CD4-positive, alpha-beta memory T cell (primary cell): ENCODE measurements at places on chromosomes 12 and 14. TPM values are rescaled to one million over a fixed set of nuclear protein-coding genes. Genes with fewer than 3 reads are reported as not detected.

- H3K27me3 ChIP-seq = no peaks in the 10 kb centered on the region
- peak overlapping the region; percentile 97 for H3K4me3 ChIP-seq
- H3K36me3 ChIP-seq = no peaks in the 10 kb centered on the region
- DNase-seq = peak; percentile 74
These were observed 900 bp downstream of the C2CD5 start for GRCh38 chr12:22543246-22544037.

- no peaks in the 10 kb centered on the region for H3K36me3 ChIP-seq
- no peaks in the 10 kb centered on the region for H3K27me3 ChIP-seq
- H3K27ac ChIP-seq = no peak within 1 kb of the TSS
- DNase-seq = no peak
These were observed at the start of gene LUM for GRCh38 chr12:91111366-91112325. Gene LUM, minus strand, starts transcription at chr12:91111494. Its CDS starts 2,515 bp downstream, at chr12:91108979.

GRCh38 chr14:59332727-59333126 lies 132.5 kb downstream of the GPR135 start:
- DNase-seq = no peak
- H3K4me1 ChIP-seq = no peaks in the 10 kb centered on the region
- H3K27ac ChIP-seq = no peak overlapping the region
- peaks cover 4% of the 10 kb centered on the region for H3K36me3 ChIP-seq

DNA sequence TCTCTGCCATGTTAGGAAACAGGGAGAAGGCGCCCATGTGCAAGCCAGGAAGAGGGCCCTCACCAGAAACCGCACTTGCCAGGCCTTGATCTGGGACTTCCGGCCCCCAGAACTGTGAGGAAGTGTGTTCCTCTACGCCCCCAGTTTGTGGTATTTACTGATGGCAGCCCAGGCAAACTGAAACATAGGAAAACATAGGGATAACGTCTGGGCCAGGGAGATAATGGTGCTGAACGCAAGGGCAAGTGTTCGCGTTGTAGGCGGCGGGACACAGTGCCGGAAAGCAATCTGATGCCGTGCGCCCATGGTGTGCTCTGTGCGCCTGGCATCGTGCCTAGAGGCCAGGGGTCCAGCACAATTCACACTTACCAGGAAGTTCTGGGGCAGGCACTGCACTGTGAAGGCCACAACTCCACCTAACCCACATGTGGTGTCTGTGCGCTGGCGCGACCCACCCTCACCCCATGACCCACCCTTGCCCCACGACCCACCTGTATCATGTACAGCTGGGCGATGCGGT lies 53.6 kb downstream of the ARL6IP4 start:
- no peaks in the 10 kb centered on the region for H3K27me3 ChIP-seq
- no peak overlapping the region for H3K4me3 ChIP-seq
- H3K4me1 ChIP-seq = peaks cover 9% of the 10 kb centered on the region
- no peak for DNase-seq
- H3K27ac ChIP-seq = no peak overlapping the region

DNA sequence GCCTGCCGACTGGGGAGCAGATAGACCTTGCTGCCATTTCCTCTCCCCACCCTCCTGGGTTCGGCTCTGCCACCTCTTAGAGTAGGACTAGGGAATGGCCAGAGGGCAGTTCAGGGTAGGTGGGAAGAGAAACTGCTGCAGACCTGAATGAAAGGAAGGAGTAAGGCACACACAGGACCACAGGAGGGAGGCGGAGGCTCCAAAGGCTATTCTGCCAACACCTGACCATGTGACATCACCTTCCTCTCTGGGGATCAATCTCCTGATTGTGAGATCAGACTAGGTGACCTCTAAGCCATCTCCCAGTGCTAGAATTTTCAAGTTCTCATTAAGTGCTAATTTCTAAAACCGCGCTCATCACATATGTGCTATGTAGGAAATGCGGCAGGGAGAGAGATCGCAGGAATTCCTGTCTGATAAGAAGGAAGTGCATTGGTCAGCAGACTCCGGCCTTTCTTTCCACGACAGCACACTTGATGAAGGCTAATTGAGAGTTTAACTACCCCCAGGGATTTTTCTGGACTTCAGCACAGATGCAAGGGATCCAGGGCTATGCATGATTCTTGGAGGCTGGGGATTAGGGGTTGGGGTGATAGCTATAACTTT lies 11.5 kb upstream of the TSPAN11 start:
- H3K27me3 ChIP-seq = no peaks in the 10 kb centered on the region
- no peaks in the 10 kb centered on the region for H3K4me1 ChIP-seq
- no peak for DNase-seq

DNA sequence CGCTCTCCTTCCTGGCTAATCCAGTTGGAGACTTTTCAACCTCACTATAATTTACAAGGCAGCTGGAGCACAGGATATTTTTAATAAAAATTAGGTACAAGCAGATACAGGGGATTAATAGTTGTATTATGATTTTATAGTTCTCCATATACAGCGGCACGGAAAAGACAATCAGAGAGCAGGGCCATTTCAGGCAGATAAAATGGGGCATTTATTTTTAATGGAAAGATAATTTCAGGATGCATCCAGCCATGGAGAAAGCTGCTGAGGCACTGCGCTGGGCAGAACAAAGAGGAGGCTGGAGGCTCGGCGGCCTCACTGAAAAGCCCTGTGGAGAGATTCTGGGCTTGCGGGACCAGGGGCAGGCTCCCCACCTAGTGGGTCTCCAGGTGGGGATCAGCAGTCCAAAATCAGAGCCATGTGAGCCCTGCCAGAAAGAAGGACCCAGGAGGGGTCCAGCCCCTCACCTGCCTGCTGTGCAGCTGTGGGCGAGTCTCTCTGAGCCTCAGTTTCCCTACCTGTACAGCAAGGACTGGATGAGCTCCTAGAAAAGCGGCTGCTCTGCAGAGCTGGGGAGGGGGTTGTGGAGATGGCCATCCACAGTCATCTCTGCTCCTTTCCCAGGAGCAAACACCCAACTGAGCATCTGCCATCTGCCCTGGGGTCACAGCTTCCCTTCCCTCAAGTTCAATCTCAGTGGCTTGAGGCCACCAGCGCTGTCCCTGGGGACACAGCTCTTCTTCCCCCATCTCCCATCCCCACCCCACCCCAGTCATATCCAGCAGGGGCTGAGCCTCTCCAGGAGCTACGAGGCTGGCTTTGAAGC lies 23.9 kb upstream of the C14orf180 start:
- no peaks in the 10 kb centered on the region for H3K27me3 ChIP-seq
- H3K4me3 ChIP-seq = no peak overlapping the region
- H3K27ac ChIP-seq = no peak overlapping the region

DNA sequence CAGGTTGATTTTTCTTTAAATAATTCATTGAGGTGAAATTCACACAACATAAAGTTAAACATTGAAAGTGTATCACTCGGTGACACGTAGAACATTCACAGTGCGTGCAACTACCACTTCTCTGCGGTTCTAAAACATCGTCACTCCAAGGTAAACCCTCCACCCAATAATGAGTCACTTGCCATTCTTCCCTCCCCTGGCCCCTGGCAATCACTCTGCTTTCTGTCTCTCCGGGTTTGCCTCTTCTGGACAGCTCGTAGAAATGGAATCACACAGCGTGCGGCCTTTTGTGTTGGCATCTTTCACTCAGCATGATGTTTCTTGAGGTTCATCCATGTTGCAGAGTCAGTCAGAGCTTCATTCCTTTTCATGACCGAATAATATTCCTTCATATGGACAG lies 18.9 kb downstream of the FZD10 start:
- no peaks in the 10 kb centered on the region for H3K27me3 ChIP-seq
- no peak overlapping the region for H3K4me3 ChIP-seq
- DNase-seq = no peak
- H3K36me3 ChIP-seq = no peaks in the 10 kb centered on the region
- no peak overlapping the region for H3K27ac ChIP-seq

DNA sequence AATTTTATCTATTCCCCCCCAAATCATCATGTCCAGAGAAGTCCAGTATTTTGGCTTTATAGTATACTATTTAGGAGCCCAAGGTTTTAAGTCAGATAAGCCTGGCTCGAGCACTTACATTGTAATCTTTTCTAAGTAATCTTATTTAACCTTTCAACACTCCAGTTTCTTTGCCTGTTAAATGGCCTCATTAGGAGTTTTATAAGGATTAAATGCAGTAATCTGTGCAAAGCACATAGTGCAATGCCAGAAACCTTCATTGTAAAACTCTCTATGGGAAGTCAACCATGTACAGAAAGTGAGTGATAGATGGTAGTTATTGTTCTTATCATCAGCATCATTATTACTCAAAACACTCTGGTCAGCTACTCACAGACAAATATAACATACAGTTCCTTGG lies 1330.4 kb downstream of the SLC16A7 start:
- no peak for DNase-seq
- no peak overlapping the region for H3K27ac ChIP-seq
- H3K4me1 ChIP-seq = no peaks in the 10 kb centered on the region
- no peaks in the 10 kb centered on the region for H3K27me3 ChIP-seq
- H3K4me3 ChIP-seq = no peak overlapping the region

GRCh38 chr12:94148739-94149118 lies 352 bp downstream of the PLXNC1 start:
- H3K27me3 ChIP-seq = no peaks in the 10 kb centered on the region
- H3K4me1 ChIP-seq = peaks cover 33% of the 10 kb centered on the region
- no peak overlapping the region for H3K27ac ChIP-seq
- H3K36me3 ChIP-seq = no peaks in the 10 kb centered on the region
- peak overlapping the region; percentile 62 for H3K4me3 ChIP-seq

The CLEC4E gene
- total RNA-seq = not detected

The GPR162 gene
- 0.32 TPM for total RNA-seq
